ENCODE measurements at places on chromosomes 2 and 18.

- DNase-seq, result no peak
Observed at GRCh38 chr2:223797811-223798721, 39.3 kb downstream of the AP1S3 start.

DNA sequence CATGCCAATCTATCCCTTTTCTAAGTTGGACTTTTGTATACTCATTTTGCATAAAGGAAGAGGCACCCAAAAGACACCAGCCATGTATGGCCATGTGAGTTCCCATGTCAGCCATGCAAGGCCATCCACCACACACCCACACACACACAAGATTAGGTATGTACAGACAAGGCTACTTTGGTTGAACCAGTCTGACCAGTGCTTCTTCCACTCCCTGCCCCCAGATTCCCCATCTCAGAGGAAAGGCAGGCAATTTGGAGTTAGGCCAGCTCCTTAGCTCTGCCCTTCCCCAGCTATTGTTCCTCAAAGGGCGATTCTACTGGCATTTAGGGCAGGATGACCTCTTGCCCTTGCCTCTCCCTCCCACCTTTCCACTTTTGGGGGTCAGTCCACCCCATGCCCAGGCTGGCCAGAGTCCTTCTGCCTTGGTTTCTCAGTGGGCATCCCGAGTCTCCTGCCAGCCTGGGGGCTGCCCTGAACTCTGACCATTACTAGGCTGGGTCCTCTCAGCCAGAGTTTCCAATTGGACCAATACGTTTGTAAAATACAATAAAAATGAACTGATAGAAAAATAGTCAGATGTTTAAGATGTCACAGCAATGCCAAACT lies 101.1 kb downstream of the ZBTB7C start:
- no peak for DNase-seq

DNA sequence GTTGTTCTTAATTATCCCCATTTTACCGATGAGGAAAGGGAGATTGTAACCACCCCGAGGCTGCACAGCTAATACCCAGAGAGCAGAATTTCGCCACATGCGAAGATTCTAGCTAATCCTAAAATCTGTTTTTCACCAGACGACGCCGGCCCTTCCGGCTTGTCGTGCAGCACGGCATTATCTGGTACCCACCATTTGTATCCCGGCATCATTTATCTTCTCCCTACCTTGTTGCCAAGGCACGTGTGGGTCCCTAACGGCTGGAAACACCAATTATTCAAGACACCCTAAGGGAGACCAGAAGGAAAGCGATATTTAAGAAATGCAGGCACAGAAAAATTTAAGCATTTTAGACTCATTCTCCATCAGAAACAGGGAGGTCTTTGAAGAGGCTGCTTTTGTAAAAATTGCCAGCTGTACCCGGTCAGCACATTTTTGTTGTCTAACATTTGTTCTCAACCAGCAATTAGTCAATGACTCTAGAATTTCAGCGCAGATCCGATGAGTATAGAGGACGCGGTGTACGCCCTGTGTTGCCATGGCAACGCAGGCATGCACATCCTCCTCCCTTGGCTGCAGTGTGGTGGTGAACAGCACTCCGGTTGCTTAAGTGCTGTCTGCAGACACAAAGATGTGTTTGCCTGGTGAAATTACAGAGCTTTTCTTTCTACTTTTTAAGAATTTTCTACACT lies 111.6 kb downstream of the AGAP1 start:
- DNase-seq, result no peak

DNA sequence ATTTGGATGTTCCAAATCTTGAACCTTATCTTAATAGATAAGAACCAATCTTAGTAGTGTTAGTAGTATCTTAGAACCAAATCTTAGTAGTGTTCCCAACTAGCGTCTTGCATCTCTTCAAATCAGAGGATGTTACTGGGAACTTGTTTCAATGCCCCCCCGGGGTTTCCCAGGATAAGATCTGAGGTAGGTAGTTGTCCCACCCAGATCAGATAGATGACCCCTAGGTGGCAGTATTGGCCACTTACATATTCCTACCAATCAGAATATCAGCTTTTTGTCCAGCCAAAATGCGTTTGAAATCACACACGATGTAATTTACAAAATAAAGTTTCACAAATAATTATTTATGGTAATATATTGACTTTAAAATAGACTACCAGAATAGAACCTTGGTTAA lies 314.8 kb downstream of the MBD2 start:
- no peak for DNase-seq

DNA sequence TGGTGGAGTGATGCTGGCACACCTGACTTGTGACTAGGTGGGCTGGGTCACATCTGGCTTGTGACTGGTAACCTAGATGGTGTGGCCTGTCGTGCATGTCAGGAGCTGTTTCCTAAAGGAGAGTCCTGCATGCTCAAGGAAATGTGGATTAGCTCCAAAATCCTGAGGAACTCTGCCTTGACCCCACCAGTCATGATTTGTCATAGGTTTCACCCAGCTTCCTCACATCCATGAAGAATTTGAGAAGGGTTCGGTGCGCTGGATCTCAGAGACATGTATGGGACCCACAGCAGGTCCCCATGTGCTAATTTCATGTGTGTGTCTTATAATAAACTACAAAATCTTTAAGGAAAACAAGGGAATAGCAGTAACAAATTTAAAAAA lies 107.2 kb downstream of the COL6A3 start:
- DNase-seq, result no peak

DNA sequence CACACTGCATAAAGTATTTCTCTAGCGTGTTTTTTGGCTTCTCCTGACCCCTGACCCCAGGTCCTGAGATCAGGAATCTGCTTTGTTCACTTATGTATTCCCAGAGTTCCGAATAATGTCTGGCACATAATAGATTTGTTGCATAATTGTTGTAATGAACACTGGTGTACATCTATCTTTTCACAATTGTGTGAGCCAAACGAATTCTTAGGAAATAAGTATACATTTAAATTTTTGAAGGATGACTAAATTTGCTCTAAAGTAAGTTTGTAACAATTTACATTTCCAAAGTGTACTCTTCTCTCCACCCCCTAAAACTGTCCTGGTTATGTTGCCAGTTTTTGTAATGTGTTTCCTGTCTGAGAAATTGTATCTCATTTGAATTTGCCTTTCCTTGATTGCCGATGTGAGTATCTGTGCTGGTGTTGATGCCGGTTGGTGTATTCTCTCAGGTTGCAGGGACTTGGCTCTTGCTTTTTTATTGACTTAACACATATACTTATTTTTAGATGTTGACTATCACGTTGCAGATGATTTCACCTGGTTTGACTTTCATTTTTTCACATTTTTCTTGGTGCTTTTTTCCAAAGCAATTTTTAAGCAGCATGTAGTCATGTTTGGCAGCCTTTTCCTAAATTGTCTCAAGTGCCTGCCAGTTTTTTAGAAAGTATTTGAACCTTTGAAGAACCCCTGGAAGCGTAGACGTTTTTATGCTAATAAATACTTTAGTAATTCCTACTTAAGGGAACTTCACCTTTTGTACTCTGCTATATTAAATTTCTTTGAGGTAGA lies 16.1 kb upstream of the FARP2 start:
- DNase-seq, result no peak

- DNase-seq, result no peak
Observed at GRCh38 chr2:212173756-212174510, 364.7 kb downstream of the ERBB4 start.

DNA sequence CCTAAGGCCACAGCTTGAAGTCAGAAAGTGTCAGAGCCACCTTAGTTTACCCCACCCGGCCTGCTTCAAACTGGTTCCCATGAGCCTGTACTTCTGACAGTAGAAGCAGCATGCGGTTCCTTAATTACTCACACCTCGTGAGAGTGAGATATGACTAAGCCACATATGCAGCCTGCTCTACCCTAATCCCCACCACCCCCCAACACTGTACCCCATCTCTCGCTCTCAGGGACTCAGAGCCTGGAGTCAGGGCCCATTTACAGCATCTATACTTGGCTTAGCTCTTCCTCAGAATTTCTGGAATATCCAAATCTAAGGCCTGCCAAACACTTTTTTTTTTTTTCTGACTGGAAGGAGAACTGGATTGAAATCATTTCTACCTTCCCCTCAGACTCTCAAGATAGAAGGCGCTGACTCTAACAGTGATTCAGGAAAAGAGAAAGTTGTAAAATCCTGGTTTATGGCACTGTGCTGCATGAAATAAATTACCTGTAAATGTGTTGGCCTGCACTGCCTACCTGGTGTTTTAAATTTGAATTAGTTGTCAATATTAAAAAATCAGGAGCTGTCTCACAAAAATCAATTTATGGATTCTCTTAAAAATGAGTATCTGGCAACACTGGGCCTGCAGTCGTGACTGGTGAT lies 360.0 kb downstream of the RND3 start:
- DNase-seq, result no peak

DNA sequence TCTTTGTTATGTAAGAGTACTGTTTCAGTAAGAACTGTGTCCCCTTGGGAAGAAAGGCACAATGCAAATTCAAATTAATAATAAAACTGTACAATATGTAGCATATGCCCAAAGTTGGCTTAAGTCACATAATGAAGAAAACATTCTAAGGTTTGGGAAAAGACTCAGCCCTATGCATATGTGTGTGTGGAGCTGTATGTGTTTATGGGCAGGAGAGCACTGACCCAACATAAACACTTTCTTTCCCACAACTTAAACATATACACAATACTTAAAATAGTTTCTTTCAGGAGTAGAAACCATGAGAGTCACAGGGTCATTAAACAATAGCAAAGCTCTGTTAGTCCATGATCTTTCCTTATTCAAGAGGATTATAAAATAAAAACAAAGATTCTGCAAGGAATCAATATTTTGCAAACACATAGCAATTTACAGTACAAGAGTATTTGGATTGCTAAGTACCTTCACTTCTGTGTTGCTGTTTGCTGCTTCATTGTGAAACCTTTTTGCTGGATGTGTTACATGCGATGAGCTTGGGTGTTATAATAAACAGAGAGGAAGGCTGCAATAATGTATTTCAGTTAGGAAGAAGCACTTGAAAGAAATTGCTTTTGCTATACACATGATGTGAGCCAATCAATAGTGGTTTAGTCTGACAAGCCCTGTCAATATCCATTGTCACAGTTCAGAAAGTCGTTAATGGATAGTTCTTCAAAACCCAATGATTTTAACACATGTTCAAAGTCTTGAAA lies 347.3 kb downstream of the ARHGAP15 start:
- DNase-seq, result no peak

GRCh38 chr18:57767259-57768050 lies 35.7 kb downstream of the ATP8B1 start:
- no peak for DNase-seq

GRCh38 chr2:7022492-7023385 lies 105.5 kb downstream of the RNF144A start:
- no peak for DNase-seq

DNA sequence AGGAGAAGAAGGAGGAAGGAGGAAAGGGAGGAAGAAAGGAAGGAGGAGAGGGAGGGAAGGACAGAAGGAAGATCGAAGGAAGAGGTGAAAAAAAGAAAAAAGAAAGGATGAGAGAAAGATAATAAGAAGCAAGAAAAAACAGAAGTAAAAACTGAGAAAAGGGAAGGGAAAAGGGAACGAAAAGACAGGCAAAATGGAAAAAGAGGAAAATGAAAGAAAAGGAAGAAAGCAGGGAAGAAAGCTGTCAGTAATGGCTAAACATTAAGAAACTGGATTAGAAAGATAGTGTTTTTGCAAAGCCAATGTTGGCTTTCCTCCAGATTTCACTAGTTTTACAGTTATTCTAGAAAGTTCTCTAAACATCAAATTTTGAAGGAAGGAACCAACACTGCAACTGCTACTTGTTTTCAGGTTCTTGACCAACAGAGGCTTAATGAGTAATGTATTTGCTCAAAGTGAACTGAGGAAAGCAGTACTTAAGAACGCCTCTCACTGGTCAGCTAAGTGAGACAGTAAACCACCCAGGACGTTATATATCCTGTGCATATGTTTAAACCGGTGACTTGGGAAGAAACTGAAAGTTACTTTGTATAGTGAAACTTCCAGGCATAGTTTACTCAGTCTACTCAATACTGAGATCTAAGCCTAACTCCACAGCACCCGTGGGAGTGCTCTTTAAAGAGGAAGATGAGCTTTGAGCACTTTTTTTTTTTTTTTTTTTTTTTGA lies 286.2 kb upstream of the TRIB2 start:
- DNase-seq, result no peak

- no peak for DNase-seq
Observed at GRCh38 chr2:3251946-3252345, 125.7 kb downstream of the EIPR1 start.
